WTC11 (cell line): ENCODE measurements at places on chromosomes 1 and 21. TPM values are rescaled to one million over a fixed set of nuclear protein-coding genes. Genes with fewer than 3 reads are reported as not detected.

DNA sequence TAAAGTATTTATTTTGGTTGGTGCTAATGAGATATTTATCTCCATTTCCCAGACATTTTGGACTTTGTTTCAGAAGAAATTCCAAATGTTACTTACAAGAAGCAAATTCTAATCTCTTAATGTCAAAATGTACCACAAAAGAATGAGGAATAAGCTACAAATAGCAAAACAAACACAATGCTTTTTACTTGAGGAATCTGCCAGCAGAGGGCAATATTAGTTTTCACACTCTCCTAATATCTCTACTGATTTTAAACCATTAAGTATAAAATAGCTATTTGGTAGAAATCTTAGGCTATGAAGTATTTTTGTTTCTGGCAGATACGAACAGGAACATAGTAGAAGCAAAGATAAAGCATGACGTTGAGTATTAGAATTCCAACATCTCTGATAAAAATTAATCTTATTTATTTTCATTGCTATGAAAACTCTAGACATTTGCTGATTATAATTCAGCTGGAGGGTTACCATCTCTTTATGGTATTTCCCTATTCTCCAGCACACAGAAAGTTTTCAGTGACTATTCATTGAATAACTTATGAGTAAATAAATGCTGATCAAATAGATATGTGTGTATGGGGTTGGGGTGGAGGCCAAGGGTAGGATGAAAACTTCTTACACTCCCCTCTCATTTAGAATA lies 13.4 kb upstream of the HMCN1 start:
- no peak for DNase-seq

GRCh38 chr1:85406081-85406480 lies 58.9 kb downstream of the DDAH1 start:
- DNase-seq = no peak

Gene DNM3
- total RNA-seq = 0.99 to 1.9 TPM (median 1.6 TPM) in 3 replicates

GRCh38 chr1:219710529-219711194 lies 97.8 kb upstream of the ZC3H11B start:
- no peak for DNase-seq

DNA sequence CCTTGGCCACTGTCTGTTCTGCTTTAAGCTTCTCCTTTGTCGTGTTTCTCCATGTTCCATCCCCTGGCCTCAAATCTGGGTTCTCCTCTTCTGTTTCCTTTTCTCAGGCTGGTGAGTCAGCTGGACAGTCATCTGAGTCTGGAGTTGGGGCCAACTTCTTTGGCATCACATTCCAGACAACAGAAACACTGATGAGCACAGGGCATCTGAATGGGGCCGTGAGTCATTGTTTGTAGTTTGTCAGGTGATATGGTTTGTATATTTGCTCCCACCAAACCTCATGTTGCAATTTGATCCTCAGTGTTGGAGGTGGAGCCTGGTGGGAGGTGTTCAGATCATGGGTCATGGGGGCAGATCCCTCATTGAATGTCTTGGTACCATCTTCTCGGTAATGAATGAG lies 14.3 kb upstream of the OLIG2 start:
- no peak for DNase-seq

GRCh38 chr1:11483581-11484320 lies 4.8 kb downstream of the DISP3 start:
- DNase-seq = no peak

DNA sequence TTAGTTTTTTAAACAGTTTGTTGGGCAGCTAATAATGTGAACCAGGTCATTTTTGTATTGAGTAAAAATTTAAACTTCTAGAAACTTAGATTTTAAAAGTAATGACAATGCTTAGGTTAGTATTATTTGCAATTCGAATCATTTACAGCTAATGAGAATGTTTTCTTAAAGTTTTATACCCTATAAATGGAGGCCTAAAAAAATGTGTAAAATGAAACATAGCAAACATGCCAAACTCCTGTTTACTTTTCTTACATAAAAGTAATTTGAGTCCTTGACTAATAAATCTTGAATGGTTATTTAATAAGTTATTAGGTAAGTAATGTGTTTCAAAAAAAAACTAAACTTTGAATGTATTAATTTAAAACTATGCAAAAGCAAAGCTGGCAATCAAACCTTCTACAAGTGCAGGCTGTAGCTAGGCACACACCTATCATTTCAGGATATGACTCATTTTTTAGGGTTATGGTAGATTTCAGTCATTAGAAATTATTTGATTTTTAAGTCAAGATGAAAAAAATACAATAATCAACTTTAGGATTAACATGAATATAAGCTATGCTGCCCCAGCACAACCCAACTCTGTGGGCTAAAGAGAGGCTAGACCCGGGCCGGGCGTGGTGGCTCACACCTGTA lies 41.5 kb downstream of the CLSTN1 start:
- DNase-seq = no peak

Gene PTGFR
- total RNA-seq = 0.04 to 0.11 TPM in 2 of 3 replicates, not detected in the other

DNA sequence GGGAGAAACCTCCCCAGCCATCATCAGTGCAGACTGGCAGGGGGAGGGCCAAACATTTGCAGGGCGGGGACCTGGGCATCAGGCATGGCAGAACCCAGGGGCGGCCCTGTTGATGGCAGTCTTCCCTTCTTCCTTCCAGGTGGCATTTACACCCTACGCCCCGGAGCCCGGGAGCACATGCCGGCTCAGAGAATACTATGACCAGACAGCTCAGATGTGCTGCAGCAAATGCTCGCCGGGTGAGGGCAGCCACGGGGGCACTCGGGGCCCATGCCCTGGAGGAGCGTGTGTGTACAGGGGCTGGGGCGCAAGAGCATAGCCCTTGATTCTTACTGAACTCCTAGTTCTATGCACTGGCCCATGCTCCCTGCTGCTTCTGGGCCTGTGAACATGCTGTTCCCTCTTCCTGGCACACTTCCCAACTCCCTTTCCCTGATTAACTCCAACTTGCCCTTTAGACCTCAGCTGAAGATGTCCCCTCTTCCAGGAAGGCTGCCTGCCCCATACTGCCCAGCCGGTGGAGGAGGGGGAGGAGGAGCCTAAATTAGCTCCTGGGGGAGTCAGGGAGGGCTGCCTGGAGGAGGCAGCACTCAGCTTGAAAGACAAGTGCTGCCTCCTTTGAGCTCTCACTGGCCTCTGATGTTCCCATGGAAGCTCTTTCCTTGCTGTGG lies 22.0 kb downstream of the TNFRSF1B start:
- no peak for DNase-seq

Gene HSPB7
- 0.11 to 0.23 TPM (median 0.21 TPM) in 3 replicates for total RNA-seq

GRCh38 chr1:58996341-58997059 lies 212.7 kb upstream of the JUN start:
- DNase-seq = no peak

Gene OR2M4
- total RNA-seq = not detected in 3 replicates

GRCh38 chr1:70194601-70195000 lies 10.8 kb downstream of the LRRC40 start:
- DNase-seq = no peak

Gene TNFRSF8
- 20.5 to 21.3 TPM (median 20.8 TPM) in 3 replicates for total RNA-seq

DNA sequence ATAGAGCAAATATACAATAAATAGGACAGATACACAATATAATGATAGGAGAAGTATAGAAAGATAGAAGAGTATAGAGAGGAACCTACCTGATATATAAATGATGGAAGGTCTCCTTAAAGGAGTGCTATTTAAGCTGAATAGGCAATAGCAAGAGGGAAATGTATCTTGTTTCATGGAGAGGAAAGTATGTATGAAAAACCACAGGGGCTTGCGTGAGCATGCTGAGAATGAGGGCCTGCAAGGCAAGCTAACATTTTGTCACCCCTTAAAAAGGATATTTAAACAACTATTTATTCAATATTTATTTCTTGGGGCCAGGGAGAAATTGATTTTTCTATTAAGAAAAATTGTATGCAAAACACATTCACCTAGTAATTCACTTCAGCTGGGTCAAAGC lies 150.9 kb upstream of the ZRANB2 start:
- no peak for DNase-seq

Gene FRRS1
- 6.0 to 6.2 TPM (median 6.1 TPM) in 3 replicates for total RNA-seq

Gene ALX3
- 0.09 to 0.15 TPM in 2 of 3 replicates, not detected in the other for total RNA-seq

Gene DYNLT5
- 1.3 to 1.8 TPM (median 1.6 TPM) in 3 replicates for total RNA-seq

Gene AQP10
- total RNA-seq = not detected in 3 replicates

- DNase-seq = peak; percentile 22
These were observed 252.2 kb downstream of the RPS6KC1 start for GRCh38 chr1:213303286-213303685.

DNA sequence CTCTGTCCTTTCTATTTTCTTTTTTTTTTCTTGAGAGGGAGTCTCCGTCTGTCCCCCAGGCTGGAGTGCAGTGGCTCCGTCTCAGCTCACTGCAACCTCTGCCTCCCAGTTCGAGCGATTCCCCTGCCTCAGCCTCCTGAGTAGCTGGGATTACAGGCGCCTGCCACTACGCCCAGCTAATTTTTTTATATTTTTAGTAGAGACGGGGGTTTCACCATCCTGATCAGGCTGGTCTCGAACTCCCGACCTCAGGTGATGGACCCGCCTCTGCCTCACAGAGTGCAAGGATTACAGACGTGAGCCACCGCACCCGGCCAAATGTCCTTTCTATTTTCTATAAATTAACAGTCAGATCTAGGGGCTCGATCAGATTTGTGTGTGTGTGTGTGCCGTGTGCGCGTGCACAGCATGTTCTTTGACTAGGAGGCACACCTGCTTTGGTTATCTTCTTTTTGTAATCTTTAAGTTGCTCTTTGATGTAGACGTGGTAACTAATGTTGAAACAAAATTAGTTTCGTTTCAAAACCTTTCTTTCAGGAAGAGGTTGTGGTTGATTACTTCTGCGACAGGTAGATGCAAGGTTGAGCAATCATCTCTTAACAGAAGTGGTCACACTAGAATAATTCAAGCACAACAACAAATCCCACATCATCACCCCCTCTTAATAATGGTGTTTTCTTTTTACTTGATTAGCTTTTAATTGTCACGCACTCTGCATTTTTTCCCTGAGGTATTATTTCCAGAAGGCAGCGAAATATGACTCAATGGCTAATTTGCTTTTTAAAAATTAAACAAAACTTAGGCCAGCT lies 779 bp upstream of the DEGS1 start:
- no peak for DNase-seq

DNA sequence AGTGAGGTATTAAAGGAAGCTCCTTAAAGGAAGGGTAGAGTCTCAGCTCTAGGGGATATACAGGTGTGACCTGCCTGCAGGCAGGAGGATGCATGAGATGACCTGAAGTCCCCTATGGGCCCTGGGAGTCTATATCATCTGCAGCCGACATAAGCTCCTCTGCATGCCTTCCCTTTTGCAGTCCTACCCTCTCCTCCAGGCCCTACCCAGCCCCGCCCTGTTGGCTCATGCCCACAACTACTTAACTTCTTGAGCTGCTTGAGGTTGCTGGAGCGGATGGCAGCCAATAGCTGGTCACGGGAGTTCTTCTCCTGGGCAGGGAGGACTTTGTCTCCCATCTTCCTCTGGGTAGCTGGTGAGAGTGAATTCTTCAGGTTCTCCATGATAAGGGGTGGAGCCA lies 10.3 kb downstream of the SHISA4 start:
- no peak for DNase-seq
